ENCODE measurements at places on chromosomes 16 and 17. TPM values are rescaled to one million over a fixed set of nuclear protein-coding genes. Genes with fewer than 3 reads are reported as not detected.

GRCh38 chr17:76480632-76481031 lies 13.2 kb downstream of the AANAT start:
- H3K4me1 ChIP-seq = no peaks in the 10 kb centered on the region
- no peak overlapping the region for H3K4me3 ChIP-seq
- H3K27me3 ChIP-seq = no peaks in the 10 kb centered on the region
- H3K36me3 ChIP-seq = no peaks in the 10 kb centered on the region

GRCh38 chr16:1920727-1921171 lies 2.5 kb upstream of the HS3ST6 start:
- no peaks in the 10 kb centered on the region for H3K36me3 ChIP-seq
- no peak overlapping the region for H3K4me3 ChIP-seq
- no peak for DNase-seq
- H3K4me1 ChIP-seq = peaks cover 5% of the 10 kb centered on the region
- no peak overlapping the region for H3K27ac ChIP-seq
- peaks cover 81% of the 10 kb centered on the region for H3K27me3 ChIP-seq

DNA sequence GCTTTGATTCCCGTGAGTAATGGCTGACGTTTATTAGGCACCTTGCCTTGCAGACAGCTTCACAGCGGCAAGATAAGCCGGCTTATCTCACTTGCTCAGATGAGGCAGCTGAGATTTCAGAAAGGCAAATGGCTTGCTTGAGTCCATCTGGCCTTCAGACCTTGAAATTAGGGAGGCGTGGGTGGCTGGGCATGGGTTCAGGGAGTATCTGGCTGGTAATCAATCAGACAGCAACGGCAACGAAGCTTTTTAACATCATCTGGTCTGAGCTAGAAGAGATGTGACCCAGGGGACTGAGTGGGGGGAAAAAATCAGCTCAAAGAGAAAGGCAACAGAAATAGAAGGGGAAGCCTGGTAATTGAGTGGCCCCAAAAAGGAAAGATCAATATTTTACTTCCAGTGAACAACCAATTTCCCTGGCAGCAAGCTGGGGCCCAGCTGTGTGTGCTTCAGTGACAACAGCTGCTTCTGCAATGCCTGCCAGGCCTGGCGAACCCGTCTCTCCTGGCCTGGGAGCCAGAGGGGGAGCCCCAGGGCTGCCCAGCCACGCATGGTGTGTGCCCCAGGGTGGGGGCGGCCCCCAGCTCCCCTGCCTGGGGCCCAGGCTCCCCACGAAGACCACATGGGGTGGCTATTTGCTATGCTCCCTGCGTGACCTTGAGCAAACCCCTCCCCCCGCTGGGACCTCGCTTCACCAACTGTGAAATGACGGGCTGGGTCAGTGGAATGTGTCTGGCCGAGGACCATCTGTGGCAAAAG lies 34.0 kb downstream of the RAB11FIP4 start:
- H3K27me3 ChIP-seq = peaks cover 3% of the 10 kb centered on the region
- H3K36me3 ChIP-seq = no peaks in the 10 kb centered on the region
- H3K27ac ChIP-seq = no peak overlapping the region

DNA sequence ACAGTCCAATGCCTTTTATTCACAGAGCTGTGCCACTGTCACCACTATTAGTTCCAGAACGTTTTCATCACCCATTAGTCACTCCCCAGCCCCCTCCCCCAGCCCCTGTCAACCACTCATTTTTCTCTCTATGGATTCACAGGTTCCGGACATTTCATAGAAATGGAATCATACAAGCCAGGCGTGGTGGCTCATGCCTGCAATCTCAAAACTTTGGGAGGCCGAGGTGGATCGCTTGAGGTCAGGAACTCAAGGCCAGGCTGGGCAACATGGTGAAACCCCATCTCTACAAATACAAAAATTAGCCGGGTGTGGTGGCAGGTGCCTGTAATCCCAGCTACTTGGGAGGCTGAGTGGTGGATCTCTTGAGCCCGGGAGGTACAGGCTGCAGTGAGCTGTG lies 759 bp upstream of the PAM16 start:
- no peak overlapping the region for H3K4me3 ChIP-seq
- no peak for DNase-seq
- H3K36me3 ChIP-seq = peaks cover 3% of the 10 kb centered on the region
- peaks cover 8% of the 10 kb centered on the region for H3K4me1 ChIP-seq
- no peak overlapping the region for H3K27ac ChIP-seq

- no peaks in the 10 kb centered on the region for H3K27me3 ChIP-seq
- no peaks in the 10 kb centered on the region for H3K36me3 ChIP-seq
- H3K27ac ChIP-seq = peak overlapping the region; percentile 95
- peaks cover 39% of the 10 kb centered on the region for H3K4me1 ChIP-seq
These were observed 555 bp downstream of the HDAC5 start for GRCh38 chr17:44122816-44123355.

- H3K27me3 ChIP-seq = no peaks in the 10 kb centered on the region
- DNase-seq = no peak
These were observed 77.0 kb downstream of the WWOX start for GRCh38 chr16:78176435-78176834.

ZNF205 gene
- total RNA-seq = 8.1 TPM

RNF222 gene
- not detected for total RNA-seq

SMIM5 gene
- 3.5 TPM for total RNA-seq

CWC25 gene
- 6.7 TPM for total RNA-seq
